ENCODE measurements at places on chromosomes 5 and 9.

GRCh38 chr5:24232929-24233498, 411.8 kb downstream of the CDH10 start:
- DNase-seq, result no peak

- no peak for DNase-seq
Measured at GRCh38 chr5:163916376-163916775, 411.0 kb downstream of the MAT2B start.

DNA sequence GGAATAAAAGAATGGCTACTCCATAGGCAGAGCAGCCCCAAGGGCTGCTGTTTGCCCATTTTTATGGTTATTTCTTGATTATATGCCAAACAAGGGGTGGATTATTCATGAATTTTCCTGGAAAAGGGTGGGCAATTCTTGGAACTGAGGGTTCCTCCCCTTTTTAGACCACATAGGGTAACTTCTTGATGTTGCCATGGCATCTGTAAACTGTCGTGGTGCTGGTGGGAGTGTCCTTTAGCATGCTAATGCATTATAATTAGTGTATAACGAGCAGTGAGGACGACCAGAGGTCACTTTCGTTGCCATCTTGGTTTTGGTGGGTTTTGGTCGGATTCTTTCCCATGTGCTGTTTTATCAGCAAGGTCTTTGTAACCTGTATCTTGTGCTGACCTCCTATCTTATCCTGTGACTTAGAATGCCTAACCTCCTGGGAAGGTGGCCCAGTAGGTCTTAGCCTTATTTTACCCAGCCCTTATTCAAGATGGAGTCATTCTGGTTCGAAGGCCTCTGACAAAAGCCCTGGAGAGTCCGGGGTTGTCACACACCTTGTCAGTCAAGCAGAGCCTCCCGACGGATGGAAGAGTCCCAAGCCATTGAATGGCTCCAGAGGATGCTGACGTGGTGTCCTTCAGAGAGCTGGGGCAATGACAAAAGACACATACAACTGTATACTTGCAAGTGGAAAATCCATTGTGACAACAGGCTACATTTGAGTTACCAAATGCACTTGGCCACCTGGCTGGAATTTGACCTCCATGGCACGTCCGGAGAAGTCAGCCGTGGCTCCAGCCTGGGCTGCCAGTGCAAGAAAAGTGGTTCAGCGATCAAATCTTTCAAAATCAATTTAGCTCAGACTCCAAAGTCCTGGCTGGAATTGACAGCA, 67.1 kb upstream of the CLINT1 start:
- no peak for DNase-seq

DNA sequence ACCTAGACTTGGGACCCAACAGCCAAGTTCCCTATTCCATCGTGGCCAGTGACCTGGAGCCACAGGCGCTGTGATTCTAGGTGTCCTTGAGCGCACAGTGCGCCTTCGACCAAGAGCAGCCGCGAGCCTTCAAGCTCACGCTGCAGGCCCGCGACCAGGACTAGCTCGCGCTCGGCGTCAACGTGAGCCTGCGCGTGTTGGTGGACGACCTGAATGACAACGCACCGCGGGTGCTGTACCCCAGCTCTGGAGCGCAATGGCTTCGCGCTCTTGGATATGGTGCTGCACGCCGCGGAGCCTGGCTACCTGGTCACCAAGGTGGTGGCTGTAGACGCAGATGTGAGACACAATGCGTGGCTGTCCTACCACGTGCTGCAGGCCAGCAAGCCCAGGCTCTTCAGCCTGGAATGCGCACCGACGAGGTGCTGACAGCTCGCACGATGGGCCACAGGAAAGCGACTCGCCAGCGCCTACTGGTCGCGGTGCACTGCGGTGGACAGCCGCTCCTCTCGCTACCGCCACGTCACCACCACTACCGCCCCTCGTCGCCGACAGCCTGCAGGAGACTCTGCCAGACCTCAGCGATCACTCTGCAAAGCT, 11.4 kb downstream of the PCDHGA12 start:
- DNase-seq, result no peak

- DNase-seq, result no peak
Measured at GRCh38 chr5:32387211-32387610, 57.3 kb downstream of the ZFR start.

DNA sequence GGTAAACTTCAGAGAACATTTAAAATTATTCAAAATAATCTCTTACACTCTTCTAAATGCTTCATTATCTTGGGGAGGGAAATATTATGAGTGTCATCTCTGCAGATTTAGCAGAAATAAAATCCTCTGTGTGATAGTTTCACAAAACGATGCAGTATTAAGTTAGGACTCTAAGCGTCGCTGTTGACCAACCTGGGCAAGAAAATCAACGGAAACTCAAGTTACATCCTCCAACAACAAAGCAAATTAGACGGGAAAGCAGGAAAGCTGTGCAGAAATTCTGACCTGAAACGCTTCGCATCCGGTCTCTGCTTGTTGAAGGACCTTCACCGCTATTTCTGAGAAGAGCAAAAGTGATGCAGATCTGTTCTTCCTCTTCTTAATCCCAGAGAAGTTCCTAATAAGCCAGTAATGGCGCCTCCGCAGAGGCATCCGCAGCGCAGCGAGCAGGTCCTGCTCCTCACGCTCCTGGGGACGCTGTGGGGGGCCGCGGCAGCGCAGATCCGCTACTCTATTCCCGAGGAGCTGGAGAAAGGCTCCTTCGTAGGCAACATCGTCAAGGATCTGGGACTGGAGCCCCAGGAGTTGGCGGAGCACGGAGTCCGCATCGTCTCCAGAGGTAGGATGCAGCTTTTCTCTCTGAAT, at the start of gene PCDHGA6:
Gene PCDHGA6 (plus strand): TSS at position 219 of the 645 bp plus-strand sequence. CDS start 193 bp downstream, at position 412.
- DNase-seq, result no peak

- no peak for DNase-seq
Measured at GRCh38 chr9:2608276-2608675, 13.3 kb upstream of the VLDLR start.

DNA sequence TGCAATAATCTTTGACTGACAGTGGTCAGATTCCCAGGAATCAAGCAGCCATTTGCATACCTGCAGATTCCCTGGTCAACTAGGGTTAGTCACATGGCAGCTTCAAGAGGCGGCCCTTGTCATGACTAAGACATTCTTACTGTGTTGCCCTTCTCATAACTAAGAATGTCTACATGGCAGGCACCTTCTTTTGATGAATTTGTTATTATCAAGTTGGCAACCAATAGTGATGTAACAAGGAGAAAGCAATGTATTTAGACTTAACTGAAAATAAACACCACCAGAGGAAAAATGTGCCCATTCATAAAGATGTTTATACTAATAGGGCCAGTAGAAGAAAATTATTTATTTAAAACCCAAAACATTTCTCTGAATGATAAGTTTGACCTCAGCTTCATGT, 215.6 kb downstream of the TLE1 start:
- no peak for DNase-seq

DNA sequence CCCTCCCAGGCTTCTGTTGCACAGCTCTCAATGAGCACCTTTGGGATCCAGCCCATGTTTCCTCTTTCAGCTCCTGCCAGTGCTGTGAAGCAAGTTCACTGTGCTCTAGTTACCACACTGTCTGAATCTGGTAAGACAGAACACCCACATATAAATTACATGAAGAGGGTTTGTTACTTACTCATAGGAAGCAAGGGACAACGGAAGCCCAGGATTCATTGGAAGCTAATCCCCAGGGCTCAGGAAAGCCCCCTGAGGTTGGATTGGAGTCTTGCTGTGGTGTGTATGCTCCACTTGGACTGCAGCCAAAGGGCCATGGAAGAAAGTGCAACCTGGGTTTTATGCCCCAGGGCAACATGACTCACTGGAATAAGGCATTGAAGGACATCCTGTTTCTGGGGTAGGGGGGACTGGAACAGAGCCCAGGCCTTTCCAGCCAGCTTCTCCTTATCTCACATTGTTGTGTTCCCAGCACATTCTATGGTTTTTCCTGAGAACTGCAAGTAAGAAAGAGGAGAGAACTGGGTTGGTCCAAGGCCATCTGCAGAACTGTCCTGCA, 15.6 kb upstream of the CLK4 start:
- DNase-seq, result no peak

DNA sequence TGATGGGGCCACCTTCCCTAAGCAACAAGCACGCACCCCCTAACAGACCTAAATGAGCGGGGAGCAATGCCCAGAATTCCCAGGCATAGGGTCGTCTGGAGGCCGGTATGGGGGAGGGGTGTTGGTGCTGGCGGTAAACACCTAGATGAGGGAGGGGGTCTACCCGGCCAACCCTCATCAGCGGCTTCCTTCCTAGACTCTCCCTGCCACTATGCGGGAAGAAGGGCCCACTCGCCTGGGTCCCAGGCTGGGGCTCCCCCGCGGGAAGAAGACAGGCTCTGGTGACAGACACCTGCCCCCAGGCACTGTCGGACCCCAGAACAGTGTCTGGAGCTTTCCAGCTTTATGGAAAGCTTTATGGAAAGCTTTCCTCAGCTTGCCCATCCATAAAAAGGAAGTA, 519.0 kb upstream of the SEMA6A start:
- DNase-seq, result no peak

DNA sequence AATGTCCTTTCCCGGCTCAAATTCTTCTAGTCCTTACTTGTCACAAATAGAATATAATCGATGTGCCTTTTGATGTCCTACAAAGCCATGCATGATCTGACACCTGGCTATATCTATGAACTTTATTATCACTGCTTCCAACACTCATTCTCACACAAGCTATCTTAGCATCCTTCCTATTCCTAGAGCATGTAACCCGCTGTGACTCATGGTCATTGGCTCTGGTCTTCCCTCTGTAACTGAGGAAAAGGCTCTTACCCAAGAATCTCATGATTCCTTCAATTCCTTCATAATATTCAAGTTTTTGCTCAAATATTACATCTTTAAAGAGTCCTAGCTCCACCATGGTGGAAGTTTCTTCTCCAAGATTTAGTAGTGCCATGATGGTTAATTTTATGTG, 480.0 kb upstream of the PAPPA start:
- DNase-seq, result no peak

- DNase-seq, result peak; percentile 36
Measured at GRCh38 chr9:4640027-4640426, 22.1 kb upstream of the PLPP6 start.

GRCh38 chr5:125654392-125654791, 768.8 kb upstream of the GRAMD2B start:
- no peak for DNase-seq

DNA sequence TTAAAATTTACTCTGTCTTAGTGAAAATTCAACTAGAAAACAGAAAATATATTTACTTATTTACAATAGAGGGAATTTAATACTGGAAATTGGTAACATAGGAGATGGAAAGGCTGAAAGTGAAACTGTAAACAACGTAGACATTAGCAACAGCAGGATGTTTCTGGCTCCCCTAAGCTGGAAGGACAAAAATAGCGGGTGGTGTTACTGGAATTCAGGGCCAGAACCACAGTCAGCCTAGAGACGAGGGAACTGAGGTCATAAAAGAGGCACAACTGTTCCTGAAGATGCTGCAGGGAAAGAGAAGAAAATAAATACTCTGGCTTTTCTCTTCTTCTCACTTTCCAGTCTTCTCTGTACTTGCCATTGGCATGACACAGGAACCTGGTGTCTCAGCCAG, 80.4 kb upstream of the NIPBL start:
- no peak for DNase-seq

DNA sequence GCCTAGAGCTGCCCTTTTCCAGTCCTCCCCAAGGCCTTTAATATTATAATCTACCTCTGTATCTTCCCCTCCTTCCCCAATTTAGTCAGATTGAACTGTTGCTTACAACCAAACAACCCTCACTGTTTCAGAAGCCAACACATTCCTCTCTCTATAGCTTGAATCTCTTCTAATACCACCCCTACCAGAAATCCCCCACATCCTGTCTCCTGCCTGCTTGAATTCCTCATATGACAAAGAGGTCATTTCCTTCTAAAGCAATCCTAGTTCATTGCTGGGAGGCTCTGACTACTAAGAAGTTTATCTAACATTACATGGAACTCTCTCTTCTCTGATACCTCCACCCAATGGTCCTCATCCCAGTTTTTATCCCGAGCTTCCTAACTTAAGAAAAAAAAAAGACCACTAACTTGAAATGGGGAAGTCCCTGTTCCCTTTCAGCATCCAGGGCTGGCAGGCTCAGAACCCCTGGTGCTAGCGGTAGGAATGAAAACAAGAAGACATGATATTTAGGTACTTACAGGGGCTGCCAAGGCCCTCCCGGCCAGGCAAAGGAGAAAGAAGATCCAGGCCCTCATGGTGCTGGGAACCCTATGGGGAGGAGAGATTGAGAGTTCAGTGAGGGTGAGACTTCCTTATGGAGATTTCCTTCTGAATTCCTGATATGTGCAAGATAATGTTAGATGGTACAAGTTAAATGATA, 11.0 kb downstream of the SPARC start:
- DNase-seq, result no peak

DNA sequence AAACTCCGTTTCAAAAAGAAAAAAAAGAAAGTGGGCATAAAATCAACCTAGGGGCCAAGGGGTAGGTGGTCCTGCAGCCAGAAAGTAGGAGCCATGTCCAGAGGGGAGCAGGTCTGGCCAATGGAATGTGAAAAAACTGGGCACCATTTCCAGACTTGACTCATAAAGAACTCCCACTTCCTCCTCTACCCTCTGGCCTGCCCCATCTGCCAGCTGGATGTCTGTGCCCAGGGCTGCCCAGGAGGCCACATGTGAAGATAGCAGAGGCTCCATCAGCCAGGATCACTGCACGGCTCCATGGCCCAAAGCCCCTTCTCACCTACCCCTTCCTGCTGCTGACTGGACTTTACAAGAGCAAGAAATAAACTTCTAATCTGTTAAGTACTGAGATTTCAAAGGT, 42.1 kb upstream of the EEIG1 start:
- no peak for DNase-seq

DNA sequence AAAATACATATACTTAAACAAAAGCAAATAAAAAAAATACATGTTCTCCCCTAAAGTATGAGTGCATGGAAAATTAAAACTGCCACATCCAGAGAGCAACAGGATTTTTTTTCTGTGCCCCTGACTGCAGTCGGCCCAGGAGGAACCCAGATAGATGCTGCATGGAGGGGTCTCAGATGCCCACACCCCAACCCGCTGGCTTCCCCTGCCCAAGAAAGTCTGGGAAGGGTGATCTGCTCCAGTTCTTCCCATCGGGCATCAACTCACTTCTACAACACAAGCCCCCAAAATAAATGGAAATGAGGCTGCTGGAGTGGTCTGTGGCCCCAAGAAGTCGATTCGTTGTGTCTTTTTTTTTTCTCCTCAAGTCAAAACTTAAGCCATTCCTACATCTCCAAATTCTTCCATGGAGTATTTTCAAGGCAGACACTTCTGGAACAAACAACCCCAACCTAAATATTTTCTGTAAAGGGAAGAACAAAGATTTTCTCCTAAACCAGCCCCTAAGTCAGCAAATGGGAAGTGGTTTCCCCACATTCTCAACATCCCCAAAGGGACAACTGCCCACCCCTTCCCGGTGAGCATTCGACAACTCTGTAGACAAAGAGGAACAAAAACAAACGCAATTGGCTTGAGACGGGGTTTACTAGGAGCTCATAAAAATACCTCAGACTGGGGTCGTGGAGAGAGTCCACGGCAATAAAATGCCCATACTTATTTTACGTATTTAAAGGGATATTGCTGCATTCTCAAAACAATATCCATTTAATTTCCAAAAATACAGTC, 46.7 kb downstream of the ROR2 start:
- DNase-seq, result no peak

DNA sequence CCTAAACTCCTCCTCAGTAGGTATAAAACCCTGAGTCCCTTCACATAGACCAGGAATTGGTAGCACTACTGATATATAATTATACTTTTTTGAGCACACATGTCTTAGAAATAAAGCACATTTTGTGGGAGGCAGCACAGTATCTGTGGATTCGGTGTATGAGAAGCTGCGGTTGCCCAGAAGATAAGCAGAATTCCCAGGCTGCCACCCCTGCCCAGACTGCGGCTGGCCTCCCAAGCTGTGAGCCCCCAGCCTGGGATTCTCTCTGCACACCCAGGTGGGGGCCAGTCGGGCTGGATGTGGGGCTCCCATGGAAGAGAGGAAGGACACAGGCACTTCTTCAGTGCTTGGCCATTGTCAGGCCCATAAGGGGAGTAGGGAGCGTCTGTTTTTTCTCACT, 25.6 kb upstream of the ANGPTL2 start:
- no peak for DNase-seq

Data from activated CD4-positive, alpha-beta T cell treated with anti-CD3 and anti-CD28 coated beads for 4 hours (primary cell).